Retina (tissue), 1 donor: ENCODE measurements at places on chromosomes 6 and 20.
A peak's percentile ranks its signal among the peaks of the same experiment; 100 is the strongest.

GRCh38 chr20:6636209-6637159 lies 131.0 kb upstream of the BMP2 start:
- DNase-seq, result peak; percentile 9

- DNase-seq, result no peak
Observed at GRCh38 chr6:166597711-166598440, 11.4 kb upstream of the RAMACL start.

DNA sequence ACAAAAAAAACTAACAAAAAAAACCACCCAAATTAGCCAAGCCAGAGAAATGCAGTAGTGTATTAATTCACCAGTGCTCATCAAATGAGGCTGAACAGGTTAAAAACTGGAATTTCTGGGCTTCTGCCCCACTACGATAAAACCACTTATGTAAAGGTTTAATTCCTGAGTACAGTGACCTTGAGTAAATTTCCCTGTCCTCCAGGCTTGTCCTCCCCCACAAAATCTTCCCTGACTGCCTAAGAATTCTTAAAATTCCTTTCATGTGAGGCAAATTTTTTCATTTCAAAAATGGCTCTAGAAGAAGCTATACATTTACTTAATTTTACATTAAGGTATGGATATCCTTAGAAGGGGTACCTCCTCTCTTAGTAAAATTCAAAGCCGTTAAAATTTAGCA lies 80.1 kb upstream of the ID4 start:
- DNase-seq, result no peak

- no peak for DNase-seq
Observed at GRCh38 chr20:19560881-19561480, 197.1 kb upstream of the RIN2 start.

- DNase-seq, result no peak
Observed at GRCh38 chr6:155351273-155352129, 37.2 kb upstream of the TFB1M start.

DNA sequence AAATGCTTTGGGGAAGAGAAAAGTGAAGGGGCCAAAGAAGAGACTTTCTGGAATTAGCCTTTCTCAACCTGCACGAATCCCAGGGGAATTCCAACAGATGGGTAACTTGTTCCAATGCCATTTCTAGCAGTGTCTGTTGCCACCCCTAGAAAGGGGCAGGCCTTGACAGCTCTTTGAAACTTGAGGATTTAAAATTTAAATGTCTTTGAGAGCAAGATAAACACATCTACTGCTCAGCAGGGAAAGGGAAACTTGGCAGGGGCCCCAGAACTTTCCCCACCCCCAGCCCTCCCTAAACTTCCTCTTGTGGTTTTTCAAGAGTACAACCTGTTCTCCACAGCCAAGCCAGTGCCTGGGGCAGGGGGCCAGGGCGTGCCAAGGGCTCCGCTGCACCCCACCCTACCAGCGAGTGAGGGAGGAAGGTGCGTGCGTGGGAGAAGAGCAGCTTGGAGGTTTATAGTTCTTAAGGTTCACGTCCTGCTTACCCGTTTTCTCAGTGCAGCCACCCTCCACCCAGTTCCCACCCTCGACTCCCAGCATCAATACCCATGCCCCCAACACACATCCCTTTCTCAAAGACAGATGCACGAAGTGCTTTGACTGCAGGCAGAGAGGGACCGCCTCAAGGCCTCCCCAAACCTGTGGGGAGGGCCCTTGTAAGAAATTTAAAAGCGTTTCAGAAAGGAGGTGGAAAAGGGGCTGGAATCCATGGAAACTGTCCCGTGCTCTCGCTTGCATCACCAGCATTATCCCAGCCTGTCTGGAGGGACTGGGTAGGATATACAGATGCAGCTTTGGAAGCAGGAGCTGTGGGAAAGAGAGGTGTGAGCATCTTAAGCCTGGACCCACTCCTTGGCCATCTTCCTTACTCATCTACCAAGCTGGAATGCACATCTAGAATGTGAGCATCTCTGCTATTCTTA lies 4.5 kb upstream of the TAF8 start:
- DNase-seq, result no peak

DNA sequence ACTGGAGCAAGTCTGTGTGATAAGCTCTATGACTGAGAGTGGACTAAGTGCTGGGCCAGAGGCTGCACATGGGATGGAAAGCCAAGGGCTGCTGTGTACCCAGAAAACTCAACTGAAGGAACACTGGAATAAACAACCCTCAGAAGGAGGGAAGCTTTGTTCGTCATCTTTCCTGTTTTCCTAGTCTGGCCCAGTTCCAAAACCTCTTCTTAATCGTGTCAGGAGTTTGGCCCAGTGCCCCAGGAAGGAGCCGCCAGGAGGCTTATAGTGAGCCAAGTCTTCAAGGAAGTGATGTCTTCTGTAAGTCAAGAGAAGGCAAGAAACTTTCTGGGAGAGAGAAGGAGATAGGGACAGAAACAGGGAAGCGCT lies 23.3 kb upstream of the TOP1 start:
- DNase-seq, result no peak

- no peak for DNase-seq
Observed at GRCh38 chr6:90343576-90343975, 46.9 kb upstream of the BACH2 start.

- no peak for DNase-seq
Observed at GRCh38 chr6:40476673-40477072, 110.5 kb downstream of the LRFN2 start.

DNA sequence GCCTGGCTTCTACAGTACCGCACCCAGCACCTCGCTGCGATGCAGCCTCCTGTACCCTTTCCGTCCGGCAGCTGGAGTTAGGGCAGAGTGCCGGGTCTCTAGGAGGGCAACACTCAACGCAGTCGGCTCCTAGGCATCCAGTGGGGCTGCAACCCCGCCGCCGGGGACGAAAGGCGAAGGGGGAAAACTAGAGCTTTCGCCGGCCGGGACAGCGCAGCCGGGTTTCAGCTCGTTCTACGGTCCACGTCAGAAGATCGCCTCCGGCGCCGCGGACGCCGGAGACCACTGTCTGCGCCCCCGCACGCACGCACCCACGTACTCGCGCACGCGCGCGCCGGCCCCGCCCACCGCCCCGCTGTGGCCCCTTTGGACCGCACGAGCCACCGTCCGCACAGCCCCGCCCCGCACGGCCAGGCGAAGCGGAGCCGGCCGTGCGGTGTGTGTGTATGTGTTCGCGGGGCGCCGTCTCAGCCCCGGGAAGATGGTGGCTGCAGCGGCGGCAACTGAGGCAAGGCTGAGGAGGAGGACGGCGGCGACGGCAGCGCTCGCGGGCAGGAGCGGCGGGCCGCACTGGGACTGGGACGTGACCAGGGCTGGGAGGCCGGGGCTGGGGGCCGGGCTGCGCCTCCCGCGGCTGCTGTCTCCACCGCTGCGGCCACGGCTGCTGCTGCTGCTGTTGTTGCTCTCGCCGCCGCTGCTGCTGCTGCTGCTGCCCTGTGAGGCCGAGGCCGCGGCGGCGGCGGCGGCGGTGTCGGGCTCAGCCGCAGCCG lies at the start of gene ATRN:
ATRN (plus strand) TSS at position 392 of the 770 bp plus-strand sequence; CDS start at position 482, 90 bp downstream.
- DNase-seq, result peak; percentile 97

DNA sequence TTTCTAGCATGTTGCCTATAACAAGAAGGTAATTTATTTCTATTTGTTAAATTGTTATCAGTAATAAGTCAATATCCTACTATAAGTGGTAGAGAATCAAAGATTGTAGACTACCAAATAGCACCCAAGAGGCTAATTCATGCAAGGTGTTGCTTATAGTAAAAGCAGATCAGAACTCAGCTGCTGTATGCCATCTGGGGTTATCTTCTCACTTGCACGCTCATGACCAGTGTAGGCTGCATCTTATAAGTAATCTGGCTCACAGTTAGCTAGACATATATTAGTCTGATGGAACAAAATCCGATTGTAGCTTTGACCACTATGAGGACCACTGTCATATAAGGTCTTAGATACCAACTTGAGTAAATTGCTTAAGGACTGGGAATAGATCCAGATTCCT lies 17.0 kb downstream of the TOP1 start:
- no peak for DNase-seq

- no peak for DNase-seq
Observed at GRCh38 chr6:112486454-112486853, 139.3 kb downstream of the RFPL4B start.

GRCh38 chr20:24381886-24382285 lies 87.5 kb upstream of the SYNDIG1 start:
- DNase-seq, result no peak

- no peak for DNase-seq
Observed at GRCh38 chr6:17923401-17923863, 64.0 kb downstream of the KIF13A start.

DNA sequence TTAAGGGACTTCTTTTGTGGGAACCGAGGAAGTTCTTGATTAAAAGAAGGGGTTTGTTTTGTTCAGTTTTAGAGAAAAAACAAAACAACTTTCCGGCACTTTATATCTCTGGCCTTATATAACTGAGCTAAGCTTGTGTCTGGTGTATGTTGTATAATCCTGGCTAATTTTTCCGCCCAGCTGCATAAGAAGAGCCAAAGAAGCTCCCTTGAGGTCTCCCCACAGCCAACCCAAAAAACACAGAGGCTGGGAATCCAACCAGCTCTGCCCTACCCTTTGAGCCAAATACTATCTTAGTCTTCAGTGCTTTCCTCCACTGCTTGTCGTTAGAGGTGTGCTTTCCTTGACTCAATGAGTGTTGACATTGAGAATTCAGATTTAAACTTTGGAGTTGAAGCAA lies 45.5 kb upstream of the RNF146 start:
- DNase-seq, result no peak

DNA sequence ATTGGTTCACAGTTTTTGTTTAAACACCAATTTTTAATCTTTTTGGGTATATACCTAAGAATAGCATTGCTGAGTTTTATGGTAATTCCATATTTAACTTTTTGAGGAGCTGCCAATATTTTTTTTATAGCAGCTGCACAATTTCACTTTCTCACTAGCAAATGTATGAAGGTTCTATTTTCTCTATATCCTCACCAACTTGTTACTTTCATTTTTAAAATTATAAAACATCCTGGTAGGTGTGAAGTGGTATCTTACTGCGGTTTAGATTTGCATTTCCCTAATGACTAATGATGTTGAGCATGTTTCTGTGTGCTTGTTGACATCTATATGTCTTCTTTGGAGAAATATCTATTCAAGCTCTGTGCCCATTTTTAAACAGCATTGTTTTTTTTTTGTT lies 452.1 kb downstream of the GRIK2 start:
- DNase-seq, result no peak

GRCh38 chr6:154876486-154877280 lies 118.4 kb upstream of the TIAM2 start:
- no peak for DNase-seq

GRCh38 chr6:127342296-127342945 lies 988 bp downstream of the ECHDC1 start:
- DNase-seq, result no peak

- DNase-seq, result peak; percentile 21
Observed at GRCh38 chr6:16064671-16065072, 64.2 kb upstream of the MYLIP start.

DNA sequence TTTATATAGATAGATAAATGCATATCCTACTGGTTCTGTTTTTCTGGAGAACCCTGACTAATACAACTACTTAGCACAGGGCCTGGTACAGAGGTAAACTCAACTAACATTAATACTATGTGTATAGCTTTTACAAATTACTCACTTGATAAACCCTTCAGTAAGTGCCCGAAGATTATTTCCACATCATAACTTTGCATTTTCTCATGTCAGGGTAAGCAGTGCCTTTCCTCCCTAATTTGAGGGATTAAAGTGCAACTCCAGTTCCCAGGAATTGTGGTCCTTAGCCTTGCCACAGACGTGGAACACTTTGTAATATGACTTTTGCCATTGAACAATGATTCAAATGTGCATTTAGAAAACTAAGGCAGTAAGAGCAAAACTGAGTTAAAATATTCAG lies 147.5 kb upstream of the SMLR1 start:
- no peak for DNase-seq

- no peak for DNase-seq
Observed at GRCh38 chr20:44643596-44644229, 7.8 kb downstream of the ADA start.

GRCh38 chr20:25021336-25021735 lies 28.8 kb upstream of the APMAP start:
- DNase-seq, result no peak

- DNase-seq, result no peak
Observed at GRCh38 chr6:155400654-155400965, 55.0 kb downstream of the NOX3 start.

DNA sequence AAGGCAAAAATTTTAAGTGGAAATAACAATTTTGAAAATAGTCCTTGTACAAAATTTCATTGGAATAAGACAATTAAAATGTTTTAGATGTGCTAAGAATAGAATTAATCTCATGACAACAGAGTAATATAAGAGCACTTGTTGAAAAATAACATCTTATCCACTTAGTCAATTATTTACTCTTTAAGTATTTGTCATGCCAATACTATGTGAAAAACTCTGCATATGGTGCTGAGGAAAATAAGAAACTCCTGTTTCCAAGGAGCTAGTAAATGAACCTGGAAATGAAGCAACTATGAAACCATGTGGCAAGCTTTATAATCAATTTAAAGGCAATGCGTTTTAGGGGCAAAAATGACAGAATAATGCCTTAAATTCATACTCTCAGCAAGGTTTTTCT lies 42.7 kb upstream of the HCRTR2 start:
- DNase-seq, result no peak

GRCh38 chr6:149128489-149129145 lies 188.9 kb upstream of the TAB2 start:
- no peak for DNase-seq

- DNase-seq, result peak; percentile 12
Observed at GRCh38 chr20:50594591-50595432, 84.6 kb downstream of the PTPN1 start.

DNA sequence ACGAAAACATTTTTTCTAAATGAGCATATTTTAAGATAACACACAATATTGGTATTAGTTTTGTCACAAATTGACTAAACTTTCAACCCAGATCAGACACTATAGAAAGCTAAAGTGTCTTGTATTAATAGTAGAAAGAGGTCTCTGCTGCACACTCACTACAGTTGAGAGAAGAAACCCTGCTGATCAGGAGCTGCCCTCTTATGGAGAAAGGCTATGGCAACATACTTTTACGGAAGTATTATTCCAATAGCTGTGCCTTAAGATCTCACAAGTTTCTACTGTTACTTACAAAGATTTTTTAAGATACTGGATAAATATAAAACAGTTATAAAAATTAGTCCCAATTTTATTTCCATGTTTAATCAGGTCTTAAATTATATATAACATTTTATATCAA lies 155.7 kb downstream of the RIMS1 start:
- no peak for DNase-seq

- DNase-seq, result no peak
Observed at GRCh38 chr20:11951696-11952095, 34.0 kb downstream of the BTBD3 start.
